ENCODE measurements at places on chromosomes 7 and 10.

GRCh38 chr10:28445516-28445915 lies 87.4 kb upstream of the WAC start:
- DNase-seq, result no peak

- no peak for DNase-seq
Measured at GRCh38 chr7:94679358-94679757, 23.4 kb upstream of the SGCE start.

- DNase-seq, result no peak
Measured at GRCh38 chr7:95066737-95067530, 159.5 kb downstream of the PPP1R9A start.

- no peak for DNase-seq
Measured at GRCh38 chr7:156511426-156511825, 129.1 kb upstream of the RNF32 start.

DNA sequence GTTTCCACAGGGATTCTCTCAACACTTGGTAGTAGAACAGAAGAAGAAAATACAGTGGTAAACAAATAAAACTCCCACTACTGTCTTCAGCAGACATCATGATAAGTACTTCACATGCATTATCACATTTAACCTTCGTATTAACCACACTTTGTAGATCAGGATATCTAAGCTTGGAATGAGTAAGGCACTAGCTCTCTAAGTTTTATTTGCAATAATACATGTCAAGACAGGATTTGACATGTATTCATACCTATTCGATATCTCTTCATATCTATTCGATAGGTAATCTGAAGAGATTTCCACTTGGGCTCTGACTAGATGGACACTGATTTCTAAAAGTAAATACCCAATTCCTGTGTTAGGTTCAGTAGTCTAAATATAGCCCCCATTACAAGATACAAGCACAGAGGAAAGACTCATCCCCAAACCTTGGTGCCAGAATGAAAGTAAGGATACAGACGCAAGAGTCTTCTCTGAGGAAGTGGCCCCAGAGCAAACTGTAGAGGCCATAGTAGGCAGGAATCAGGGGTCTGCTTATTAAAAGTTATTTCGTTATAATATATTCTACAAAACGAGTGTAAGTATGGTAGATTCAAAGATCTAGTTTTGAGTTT lies 58.4 kb downstream of the FOXP2 start:
- no peak for DNase-seq

Measured in AG20443 (cell line).